Inflammatory macrophage treated with lipopolysaccharide for 4 hours (primary cell): ENCODE measurements at places on chromosomes 7 and 10.
A peak's percentile ranks its signal among the peaks of the same experiment; 100 is the strongest.

- DNase-seq, result no peak
Measured at GRCh38 chr7:35854311-35854710, 53.5 kb downstream of the SEPTIN7 start.

DNA sequence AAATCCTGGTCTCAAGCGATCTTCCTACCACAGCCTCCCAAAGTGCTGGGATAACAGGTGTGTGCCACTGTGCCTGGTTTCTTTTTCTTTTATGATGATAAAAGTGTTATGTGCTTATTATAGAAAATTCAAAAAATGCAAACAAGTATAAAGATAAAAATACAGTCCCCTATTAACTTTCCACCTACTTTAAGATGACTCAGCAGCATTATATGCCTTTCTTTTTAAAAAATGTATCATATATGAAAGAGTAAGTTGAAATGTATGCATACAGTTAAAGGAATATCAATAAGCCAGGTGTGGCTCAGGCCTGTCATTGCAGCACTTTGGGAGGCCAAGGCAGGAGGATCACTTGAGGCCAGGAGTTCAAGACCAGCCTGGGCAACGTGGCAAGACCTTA is 216.9 kb upstream of the GALNT17 start:
- DNase-seq, result no peak

GRCh38 chr10:50375051-50375452 is 123.7 kb upstream of the ASAH2 start:
- DNase-seq, result no peak

DNA sequence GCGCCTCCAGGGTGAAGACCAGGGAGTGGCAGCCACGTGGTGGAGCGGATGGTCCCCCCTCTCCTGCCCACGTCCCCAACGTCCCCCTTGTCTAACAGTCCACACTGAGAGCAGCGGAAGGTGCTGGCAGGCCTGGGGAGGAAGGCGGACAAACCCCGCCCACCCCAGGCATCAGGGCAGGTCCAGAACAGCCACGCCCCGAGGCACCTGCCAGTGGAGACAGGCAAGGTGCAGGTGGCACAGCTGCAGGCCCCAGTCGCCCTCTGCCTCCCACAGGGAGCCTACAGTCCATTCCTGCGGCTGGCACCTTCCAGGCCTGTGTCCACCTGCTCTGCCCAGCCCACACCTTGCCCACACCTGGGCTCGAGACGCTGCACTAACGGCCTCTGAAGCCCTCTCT is 24.9 kb downstream of the CYP2W1 start:
- DNase-seq, result no peak

- DNase-seq, result no peak
Measured at GRCh38 chr10:107589081-107589480, 424.6 kb upstream of the SORCS1 start.

DNA sequence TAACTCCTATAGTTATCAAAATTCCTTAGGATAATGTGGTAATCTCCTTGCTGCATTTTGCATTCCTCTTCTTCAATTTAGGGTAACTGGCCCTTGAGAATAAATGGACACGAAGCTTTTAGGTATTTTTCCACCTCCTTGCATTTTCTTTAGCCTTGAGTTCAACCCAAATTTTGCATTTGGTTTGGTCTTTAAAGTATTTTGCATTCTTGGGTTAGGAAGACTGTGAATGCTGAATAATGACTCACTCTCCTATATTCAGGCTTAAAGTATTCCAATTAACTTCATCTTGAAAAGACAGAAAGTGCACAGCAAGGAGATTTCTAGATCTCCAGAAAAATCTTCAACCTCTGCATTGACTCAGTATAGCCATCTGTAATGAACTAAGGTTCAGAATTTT is 47.3 kb downstream of the TFPI2 start:
- DNase-seq, result no peak

- no peak for DNase-seq
Measured at GRCh38 chr7:28207486-28208158, 27.0 kb upstream of the JAZF1 start.

- DNase-seq, result no peak
Measured at GRCh38 chr7:92788559-92789183, 47.7 kb downstream of the CDK6 start.

- DNase-seq, result no peak
Measured at GRCh38 chr10:122018951-122019413, 30.0 kb downstream of the TACC2 start.

- DNase-seq, result no peak
Measured at GRCh38 chr10:99369551-99369950, 40.4 kb downstream of the CNNM1 start.

GRCh38 chr10:43874984-43875383 is 226.3 kb upstream of the ZNF32 start:
- DNase-seq, result no peak

DNA sequence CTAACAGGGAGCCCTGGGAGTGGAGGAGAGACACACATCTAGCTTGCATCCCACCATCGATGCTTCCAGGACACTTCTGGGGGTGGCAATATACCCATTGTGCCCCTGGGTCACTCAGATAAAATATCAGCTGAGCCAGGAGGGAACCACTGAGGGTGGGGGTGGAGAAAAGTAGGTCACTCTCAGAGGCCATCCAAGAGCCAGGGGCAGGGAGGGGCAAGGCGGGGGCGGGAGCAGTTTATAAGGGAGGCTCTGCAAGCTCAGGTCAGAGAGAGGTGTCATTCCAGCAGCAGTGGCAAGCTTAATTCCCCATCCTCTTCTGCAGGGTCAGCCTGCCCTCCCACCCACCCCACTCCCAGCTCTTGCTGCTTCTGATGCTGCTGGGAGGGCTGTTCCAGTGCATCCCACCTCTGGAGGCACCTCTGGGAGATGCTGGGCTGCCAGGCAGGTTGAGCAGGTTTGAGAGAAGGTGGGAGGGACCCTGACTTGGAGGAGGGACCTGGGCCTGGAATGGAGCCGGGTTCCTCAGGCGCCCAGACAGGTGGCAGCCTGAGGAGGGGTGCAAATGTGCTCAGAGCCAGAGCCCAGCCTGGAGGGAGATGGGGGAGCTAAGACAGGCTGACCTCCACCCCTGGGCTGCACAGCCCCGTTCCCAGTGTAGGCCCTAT is 20.1 kb upstream of the TLX1 start:
- DNase-seq, result no peak

DNA sequence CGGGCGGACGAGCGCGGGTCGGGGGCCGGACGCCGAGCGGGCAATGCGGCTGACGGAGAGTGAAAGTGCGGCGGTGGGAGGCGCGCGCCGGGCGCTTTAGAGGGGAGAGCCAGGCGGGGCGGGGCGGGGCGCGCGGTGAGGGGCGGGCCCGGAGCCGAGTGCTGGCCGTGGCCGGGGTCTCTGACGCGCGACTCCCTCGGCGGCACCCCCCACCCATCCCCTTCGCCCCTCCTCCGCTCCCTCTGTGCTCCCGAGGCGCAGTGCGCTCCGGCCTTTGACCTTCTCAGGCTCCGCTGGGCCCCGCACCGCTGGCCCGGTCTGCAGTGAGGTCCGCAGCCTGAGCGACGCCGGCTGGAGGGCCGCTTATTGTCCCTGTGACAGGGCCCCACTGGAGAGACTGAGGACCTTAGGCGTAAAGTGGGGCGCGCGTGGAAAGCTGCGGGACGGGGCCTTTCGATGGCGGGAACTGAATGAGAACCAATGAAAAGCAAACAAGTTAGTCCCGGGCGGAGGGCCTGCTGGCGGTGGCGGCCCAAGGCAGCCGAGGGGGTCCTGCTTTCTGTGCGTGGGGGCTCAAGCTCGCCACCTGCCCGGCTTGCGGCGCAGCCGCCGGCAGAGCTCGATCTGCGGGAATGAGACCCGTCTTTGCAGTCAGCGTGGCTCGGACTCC is at the start of gene CXCL12:
Gene CXCL12, minus strand, starts transcription at position 72 of the 670 bp plus-strand sequence. CDS start 92 bp downstream, outside the sequence.
- no peak for DNase-seq

DNA sequence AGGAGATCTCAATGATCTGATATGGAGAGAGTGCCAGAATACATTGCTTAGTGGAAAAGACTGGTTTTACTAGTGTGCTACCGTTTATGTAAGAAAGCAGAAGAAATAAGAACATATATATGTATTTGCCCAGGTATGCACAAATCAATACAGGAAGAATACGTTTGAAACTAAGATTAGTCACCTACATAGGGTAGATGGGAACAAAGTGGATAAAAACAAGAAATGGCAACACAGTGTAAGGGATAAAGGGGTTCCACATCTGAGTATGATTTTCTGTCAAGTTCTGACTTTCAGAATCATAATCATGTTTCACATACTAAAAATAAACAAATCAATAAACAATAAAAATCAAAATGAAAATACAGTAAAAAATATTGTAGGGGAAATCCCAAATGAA is 148.6 kb upstream of the NAMPT start:
- no peak for DNase-seq

- no peak for DNase-seq
Measured at GRCh38 chr7:2575733-2576340, 17.1 kb downstream of the IQCE start.

DNA sequence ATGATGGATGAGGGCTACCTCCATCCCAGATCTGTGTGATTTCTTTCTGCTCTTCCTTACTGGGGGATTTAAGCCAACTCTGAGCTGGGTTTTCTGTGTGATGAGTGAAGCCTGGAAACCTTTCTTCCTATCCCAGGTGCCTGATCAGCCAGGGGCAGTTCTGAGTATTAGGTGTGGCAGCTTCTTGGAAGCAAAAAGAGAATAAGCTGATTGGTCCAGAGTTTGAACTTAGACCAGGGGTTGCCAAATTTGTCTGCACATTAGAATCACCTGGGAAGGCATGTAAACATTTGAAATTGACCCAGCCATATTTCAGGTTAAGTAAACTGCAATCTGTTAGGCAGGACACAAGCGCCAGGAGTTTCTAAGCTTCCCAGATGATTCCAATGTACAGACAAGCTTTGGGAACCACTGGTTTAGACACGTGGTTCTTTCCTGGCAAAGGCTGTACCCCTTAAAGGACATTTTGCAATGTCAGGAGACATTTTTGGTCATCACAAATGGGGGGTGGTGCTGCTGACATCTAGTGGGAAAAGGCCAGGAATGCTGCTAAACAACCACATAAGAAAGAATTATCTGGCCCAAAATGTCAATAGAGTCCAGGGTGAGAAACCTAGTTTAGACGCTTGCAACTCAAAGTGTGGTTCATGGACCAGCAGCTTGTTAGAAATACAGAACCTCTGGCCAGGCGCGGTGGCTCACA is 160.5 kb upstream of the GHITM start:
- no peak for DNase-seq

DNA sequence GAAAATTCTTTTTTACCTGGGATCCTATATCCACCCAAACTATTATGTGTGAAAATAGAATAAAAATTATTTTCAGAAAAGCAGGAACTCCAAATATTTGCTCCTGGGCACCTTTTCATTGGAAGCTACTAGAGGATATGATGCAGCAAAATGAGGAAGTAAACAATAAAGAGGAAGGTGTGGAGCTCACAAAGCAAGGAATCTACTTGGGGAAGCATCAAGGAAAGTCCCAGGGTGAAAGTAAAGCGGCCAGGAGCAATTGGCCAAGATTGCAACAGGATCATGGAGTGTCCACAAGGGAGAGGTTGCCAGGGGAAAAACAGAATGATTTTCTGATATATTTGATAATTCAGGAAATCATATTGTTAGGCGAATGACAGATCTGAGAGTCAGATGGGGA is 80.8 kb downstream of the CARD11 start:
- peak; percentile 66 for DNase-seq

DNA sequence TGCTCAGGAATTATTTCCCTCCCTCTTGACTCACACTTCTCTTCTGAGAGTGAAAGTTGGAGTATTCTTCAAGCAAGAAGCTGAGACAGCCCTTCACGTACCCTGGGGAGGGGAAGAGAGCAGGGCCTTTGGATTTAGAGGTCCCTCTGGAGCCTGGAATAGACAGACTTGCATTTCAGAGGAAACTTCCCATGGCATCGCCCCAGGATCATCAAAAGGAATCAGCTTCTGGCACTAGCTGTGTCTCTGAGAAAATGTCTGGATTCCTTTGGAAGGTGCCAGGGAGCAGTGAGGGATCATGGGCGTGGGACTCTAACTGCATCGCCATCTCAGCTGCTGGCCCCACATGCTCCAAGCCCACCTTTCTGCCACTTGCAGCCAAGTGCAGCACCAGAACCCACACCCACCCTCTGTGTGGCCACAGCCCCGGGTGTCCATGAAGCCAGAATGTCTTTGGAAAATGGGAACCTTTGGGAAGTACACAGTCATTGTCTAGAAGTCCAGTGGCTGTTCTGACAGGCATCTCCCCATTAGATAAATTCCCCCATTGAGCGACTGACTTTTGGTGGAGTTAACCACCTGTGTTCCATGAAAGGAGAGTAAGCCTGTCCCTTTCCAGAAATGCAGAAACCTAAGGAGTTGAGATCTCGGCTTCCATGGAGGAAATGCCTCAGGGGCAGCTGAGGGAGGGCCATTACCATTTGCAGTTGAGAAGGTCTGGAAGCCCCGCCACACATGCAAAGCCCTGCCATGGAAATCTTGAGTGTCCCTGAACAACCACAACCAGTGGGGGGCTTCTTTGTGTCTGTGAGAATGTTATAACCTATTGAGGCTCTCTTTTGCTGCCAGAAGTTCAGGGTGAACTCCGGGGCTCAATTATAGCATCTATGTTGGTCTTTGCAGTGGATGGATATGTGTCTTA is 57.8 kb upstream of the GDF10 start:
- no peak for DNase-seq

- DNase-seq, result no peak
Measured at GRCh38 chr7:154375956-154376355, 323.8 kb downstream of the DPP6 start.

- no peak for DNase-seq
Measured at GRCh38 chr10:74418285-74418872, 267.4 kb downstream of the ADK start.

GRCh38 chr10:123057968-123058367 is 49.2 kb downstream of the ACADSB start:
- DNase-seq, result no peak
